ENCODE measurements at places on chromosomes 4 and X. TPM values are rescaled to one million over a fixed set of nuclear protein-coding genes. Genes with fewer than 3 reads are reported as not detected.

The PPP2R2C gene
- total RNA-seq = not detected

The PASD1 gene
- not detected for total RNA-seq

The DRP2 gene
- 0.94 TPM for total RNA-seq

The EPGN gene
- total RNA-seq = 0.70 TPM

The ARHGAP4 gene
- 0.58 TPM for total RNA-seq

The GYPA gene
- not detected for total RNA-seq

The PCYT1B gene
- total RNA-seq = 1.1 TPM

The METAP1 gene
- 26.8 TPM for total RNA-seq

The MAGEB1 gene
- not detected for total RNA-seq

The NSDHL gene
- 21.7 TPM for total RNA-seq

The CCDC120 gene
- total RNA-seq = 1.5 TPM

The MND1 gene
- 1.9 TPM for total RNA-seq

The PCDH19 gene
- 0.09 TPM for total RNA-seq

The RAI2 gene
- 0.12 TPM for total RNA-seq

The NUDT11 gene
- 13.5 TPM for total RNA-seq

The VGLL1 gene
- total RNA-seq = not detected

The STAP1 gene
- not detected for total RNA-seq

The GPAT3 gene
- 4.4 TPM for total RNA-seq

The FAM241A gene
- 1.6 TPM for total RNA-seq

The RBMXL3 gene
- not detected for total RNA-seq

The INTU gene
- 1.5 TPM for total RNA-seq

The TMEM47 gene
- total RNA-seq = 38.6 TPM

The MED12 gene
- 14.5 TPM for total RNA-seq

The SATL1 gene
- total RNA-seq = not detected

The COX7B2 gene
- total RNA-seq = not detected

The PF4V1 gene
- total RNA-seq = not detected

The BMPR1B gene
- 1.8 TPM for total RNA-seq

The CENPVL1 gene
- total RNA-seq = not detected

The MAP3K15 gene
- not detected for total RNA-seq

The GSPT2 gene
- 5.1 TPM for total RNA-seq

The MFAP3L gene
- 0.23 TPM for total RNA-seq

The SLC38A5 gene
- 7.7 TPM for total RNA-seq

The TSPAN7 gene
- not detected for total RNA-seq

The NR0B1 gene
- not detected for total RNA-seq

The NDNF gene
- 1.1 TPM for total RNA-seq

The RGS12 gene
- total RNA-seq = 7.6 TPM

The CHST7 gene
- 14.4 TPM for total RNA-seq

The C4orf50 gene
- total RNA-seq = not detected
